Mononuclear cell (primary cell): ENCODE measurements at places on chromosomes 7 and 10. TPM values are rescaled to one million over a fixed set of nuclear protein-coding genes. Genes with fewer than 3 reads are reported as not detected.

Gene FAM25G
- not detected for total RNA-seq

Gene TFEC
- total RNA-seq = 7.8 TPM

Gene TAS2R41
- total RNA-seq = 2.0 TPM

Gene LOXL4
- total RNA-seq = 0.10 TPM

Gene LAMB4
- total RNA-seq = 0.10 TPM

Gene ATG9B
- 3.6 TPM for total RNA-seq

Gene SPDYE6
- not detected for total RNA-seq

Gene FZD8
- total RNA-seq = 0.94 TPM

Gene TCAF2
- 27.3 TPM for total RNA-seq
